ENCODE measurements at places on chromosomes 13 and 19. TPM values are rescaled to one million over a fixed set of nuclear protein-coding genes. Genes with fewer than 3 reads are reported as not detected.
A peak's percentile ranks its signal among the peaks of the same experiment; 100 is the strongest.

DNA sequence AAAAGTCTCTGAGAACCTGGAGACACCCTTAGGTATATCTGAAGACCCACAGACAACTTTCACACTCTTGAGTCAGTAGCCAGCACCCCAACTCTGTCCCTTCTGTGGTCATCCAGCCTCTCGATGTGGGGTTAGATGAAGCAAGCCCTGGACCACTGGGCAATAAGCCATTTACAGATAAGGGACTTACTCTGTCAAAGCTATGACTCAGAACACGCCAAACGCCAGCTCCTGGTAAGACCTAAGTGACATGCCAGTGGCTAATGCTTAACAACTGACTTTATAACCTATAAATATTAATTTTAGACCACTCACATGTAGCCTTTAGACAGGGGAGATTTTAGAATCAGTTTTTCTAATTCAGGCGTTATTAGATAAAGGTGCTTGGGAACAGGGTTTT is 85.7 kb downstream of the SHISA2 start:
- DNase-seq, result no peak

Gene ATP11A
- 89.3 TPM for total RNA-seq

DNA sequence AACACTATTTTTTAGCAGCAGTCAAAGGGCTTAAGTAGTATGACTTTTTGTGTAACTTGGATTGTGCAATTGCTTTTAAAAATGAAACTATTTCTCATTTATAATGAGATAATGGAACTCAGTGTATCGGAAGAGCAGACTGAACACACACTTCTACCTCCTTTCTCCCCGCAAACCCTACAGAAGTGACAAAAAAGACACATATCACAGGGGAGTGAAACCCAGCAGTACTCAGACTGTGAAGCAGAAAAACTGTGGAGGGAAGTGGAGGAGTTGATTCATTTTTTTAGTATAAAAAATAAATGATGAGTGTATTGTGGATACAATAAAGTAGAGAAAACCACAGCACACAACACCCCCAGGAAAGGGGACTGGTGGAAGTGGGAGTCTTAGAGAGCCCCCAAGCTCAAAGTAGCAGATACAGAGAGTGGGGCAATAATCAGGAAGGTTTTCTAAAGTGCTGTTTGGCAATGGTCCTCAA is 9.7 kb downstream of the LPAR6 start:
- DNase-seq, result no peak

DNA sequence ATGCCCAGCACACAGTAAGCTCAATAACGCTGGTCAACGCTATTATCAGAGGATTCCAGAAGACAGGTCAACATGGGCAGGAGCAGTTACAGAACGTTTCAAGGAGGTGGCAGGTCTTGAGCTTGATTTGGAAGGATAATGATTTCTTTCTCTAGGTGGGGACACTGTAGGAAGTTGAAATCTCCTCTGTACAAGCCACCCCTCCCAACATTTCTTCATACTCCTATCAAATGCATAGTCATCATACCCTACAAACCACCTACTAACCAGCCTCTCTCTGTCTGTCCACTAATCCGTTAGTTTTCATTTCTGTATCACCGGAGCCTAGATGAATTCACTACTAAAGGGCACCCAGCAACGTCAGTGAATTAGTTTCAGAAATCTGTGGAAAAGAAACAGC is 1.3 kb downstream of the ATP7B start:
- no peak for DNase-seq

DNA sequence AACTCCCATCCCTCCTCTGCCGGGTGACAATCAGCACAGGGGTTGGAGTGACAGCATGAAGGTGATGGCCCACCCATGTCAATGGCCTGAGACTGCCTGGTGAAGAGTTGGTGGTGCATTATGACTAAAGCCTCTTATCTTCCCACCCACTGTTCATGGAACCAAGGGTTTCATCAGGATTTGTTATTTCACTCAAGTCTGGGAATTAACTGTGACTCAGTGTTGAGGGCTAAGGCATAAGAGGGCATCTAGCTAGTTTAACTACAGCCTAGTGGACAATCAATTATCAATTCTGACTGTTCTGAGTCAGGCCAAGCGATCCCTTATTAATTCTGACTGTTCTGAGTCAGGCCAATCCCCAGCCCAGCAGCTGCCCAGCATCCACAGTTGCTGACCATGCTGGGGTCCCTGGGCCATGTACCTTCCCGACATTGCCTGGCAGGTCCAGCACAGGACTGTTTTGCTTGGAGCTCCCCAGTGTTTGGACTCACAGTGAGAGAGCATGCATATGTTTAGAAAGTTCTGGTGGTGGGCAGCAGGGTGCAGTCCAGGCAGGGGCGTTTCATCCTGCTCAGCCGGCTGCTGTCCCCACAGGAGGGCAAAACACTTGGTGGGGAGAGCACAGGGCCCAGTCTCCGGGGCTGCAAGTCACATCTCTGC is 65.5 kb downstream of the RASL11A start:
- no peak for DNase-seq

- no peak for DNase-seq
Observed at GRCh38 chr19:5035105-5035761, 66.3 kb downstream of the KDM4B start.

- DNase-seq, result peak; percentile 36
Observed at GRCh38 chr19:1122972-1123363, 19.2 kb downstream of the GPX4 start.
